ENCODE measurements at places on chromosomes 3 and 15.

- no peak for DNase-seq
Observed at GRCh38 chr3:16841904-16842271, 42.9 kb upstream of the PLCL2 start.

DNA sequence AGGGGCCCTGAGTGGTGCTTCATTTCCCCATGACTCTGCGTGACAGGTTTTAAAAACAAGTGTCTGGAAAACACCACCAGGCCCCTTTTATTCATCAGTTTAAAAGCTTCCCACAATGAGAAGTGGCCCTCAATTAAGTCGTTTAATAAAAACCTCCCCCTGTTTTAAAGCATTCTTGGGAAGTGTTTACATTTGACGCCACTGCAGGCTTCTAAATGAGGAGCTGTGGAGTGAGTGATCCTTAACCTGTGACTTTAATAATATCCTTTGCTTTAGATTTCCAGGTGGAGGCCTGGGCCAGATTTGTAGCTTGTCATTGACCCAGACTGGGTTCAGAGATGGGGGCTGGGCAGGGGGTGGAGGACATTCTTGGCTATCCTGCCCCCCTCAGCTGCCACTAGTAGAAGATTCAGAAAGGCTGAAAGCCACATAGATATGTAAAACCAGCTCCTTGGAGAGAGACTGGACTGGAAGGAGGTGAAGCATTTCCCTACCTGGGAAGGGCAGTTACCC is 11.3 kb downstream of the CGNL1 start:
- peak; percentile 60 for DNase-seq

DNA sequence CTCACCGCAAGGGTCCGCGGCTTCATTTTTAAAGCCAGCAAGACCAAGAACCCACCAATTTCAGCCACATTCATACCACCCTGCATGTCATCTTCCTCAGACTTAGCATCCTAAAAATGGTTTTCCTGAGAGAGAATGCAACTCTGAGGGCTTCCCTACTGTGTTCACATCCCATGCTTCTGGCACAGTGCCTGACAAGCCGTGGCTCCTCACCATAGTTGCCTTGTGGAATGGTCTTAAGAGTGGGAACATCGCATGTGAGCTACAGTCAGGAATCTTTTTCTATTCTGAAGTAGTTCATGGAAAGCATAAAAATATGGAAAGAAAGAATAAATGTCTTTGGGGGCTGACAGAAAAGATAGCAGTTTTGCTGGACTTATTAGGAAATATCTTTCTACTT is 120.3 kb downstream of the RAP2B start:
- DNase-seq = no peak

- DNase-seq = no peak
Observed at GRCh38 chr3:18725668-18726407, 300.7 kb upstream of the SATB1 start.

GRCh38 chr3:187648177-187648576 is 22.0 kb downstream of the SST start:
- DNase-seq = no peak

GRCh38 chr3:155548195-155548594 is 196.7 kb downstream of the PLCH1 start:
- DNase-seq = no peak

DNA sequence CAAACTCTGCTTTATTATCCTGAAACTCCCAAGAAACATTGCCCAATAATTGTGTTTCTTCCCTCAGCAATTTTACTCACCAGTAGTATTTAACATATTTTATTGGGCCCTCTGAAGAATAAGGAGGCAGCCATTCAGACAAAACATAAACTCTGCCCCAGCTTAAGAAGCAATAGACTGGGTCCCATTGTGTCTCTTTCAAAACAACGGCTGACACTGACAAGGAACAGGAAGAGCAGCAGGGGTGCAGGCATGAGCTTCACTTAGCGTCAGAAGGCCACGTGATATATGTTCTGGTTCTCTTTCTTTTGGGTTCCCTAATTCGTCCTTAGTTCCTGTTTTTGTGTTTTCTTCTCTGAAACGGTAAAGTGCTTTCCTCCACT is 242.3 kb downstream of the FHIT start:
- peak; percentile 7 for DNase-seq

DNA sequence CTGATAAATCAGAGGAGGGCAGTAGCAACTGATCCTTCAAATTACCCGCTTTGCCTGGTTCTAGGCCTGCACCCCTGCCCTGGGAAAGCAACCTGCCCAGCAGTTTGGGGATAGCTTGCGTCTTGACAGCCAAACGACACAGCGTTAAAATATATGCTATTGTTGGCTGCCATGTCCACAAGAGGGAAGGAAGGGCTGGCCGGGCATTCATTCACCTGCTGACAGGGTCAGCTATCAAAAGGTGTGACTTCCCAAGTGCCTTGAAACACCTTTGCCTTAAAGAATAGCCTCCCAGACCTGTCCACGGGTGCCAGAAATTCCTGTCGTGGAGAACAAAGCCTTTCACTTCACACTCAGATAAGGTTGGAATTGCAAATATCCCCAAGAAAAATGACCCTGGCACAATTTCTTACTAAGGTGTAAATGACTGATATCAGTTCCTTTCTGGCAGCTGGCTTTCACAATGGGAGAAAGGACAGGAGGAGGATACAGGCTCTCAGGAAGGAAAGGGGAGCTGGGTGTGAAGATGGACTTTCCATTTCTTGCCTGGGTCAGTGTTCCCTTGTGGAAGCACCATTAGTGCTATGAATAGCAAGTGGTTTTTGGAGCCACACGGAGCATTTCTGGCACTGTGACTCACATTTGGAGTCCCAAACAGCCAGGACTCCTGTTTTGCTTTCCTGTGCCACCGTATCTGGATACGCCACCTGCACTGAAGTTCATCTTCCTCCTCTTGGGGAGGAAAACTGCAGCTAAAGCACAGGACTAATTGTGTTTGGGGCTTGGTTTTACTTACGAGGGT is 19.2 kb downstream of the ALDH1A3 start:
- no peak for DNase-seq

DNA sequence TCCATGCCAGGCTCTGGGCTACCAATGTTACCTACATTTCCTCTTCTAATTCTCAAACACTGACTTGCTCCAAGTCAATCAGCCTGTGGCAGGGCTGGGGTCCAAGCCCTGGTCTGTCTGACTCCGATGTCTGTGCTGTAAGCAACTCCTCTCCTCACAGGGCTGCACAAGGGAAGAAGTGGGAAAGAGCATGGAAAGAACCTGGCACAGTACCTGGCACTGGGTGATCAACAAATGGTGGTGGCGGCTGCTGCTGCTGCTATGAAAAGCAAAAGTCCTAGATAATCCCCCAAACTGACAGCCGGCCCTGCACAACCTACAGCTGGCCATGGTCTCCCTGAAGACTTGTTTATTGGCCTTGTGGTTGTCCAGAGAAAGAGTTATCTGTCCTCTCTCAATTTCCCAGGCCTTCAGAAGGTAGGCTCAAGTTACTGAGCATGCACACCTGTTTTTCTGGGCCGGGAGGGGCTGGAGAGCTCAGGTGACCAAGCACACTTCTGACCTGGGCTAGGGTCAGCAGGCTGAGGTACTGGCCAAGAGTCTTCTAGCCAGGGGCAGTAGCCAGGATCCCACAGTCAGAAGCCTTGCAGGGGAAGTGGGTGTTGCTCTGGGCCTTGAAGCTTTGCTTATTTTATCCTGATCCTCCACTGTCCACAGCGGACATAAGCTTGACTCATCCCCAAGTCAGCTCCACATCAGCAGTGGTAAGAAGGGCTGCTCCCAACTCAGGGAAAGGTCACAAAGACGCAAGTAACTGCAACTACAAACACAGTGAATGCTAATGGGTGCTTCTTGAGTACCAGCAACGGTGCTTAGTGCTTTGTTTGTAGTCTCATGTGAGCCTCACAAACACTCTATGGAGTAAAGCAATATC is 35.3 kb upstream of the KY start:
- no peak for DNase-seq

- DNase-seq = peak; percentile 30
Observed at GRCh38 chr3:30607032-30607833, 832 bp downstream of the TGFBR2 start.

GRCh38 chr3:42692667-42693529 is 7.6 kb downstream of the KLHL40 start:
- DNase-seq = no peak

DNA sequence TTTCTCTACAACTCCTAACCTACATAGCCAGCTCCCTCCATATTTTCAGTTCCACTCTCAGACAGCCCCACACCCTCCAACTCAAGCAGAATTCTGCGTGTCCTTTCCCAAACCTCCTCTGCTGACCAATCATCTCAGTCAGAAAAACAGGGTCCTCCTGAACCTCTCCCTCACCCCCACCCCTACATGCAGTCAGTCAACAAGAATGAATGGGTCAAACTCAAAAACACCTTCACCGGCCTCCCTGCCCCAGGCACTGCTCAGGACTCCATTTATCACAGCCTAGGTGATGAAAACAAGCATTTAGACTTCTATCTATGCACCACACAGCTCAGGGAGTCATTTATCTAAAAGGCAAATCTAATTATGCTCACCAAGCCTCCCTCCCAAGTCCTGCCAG is 32.4 kb downstream of the MYL3 start:
- no peak for DNase-seq

DNA sequence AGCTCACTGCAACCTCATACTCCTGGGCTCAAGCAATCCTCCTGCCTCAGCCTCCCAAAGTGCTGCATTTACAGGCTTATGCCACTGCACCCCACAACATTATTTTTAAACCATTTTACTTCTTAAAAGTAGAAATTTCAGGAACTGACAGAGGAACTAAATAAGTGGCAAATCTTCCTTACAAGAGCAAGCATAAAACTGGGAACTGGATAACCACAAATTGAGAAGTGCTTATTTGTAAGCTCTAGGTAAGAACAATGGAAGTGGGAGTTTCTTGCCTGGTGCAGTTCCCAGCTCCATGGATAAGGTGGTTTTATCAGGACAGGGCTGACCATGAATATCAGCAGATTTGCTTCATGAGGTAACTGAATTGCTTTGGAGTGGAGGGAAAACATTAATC is 655.2 kb downstream of the DIPK2A start:
- no peak for DNase-seq

DNA sequence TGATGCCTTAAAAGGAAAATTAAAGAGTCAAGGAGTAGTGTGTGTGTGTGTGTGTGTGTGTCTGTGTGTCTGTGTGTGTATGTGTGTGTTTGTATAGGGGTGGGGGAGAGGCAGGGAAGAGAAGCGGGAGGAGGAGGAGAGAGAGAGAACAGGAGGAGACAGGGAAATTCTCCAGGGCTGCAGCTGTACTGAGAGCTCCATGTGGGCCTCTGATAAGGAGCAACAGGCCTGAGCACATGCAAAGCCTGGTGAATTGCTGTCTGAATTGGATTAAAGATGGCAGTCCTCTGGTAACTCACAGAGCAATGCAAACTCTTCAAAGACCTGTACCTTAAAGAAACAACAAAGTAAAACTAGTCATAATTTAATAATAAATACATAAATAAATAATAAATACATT is 70.6 kb downstream of the SEMA6D start:
- DNase-seq = no peak

- no peak for DNase-seq
Observed at GRCh38 chr15:86317384-86317740, 237.7 kb downstream of the AGBL1 start.

DNA sequence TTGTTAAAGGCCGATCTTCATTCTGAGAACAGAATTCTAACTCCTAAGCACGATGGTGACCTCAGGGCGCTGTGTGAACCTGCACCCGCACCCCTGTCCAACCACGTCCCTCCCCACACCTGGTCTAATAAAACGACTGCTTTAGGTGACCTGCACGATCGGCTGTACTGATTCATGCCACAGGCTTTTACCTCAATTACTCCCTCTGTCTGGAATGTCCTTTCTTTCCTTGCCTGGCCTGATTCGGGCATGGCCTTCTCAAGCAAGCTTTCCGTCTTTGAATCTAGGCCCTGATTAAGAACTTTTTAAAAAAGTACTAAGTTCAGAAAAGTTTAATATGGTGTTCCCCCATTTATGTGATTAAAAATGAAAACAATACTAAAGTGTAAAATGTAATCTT is 842 bp upstream of the U2SURP start:
- peak; percentile 52 for DNase-seq

DNA sequence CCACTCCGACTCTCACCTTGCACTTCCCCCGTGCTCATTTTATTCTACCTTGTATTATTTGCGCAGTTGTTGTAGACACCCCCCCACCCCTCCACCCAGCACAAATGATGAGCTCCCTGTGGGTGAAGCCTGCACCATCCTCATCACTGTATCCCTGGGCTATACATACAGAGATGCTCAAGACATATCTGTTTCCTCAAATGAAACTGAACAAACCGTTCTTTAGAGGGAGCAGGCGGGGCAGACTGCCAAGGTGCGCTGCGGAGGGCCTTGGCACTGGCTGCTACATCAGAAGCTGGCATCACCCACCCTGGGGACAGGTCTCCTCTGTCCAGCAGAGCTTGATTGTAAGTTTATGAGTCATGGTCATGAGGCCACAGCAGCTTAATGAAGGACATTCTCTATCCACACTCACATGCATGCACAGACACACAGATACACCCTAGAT is 29.0 kb downstream of the ADCY5 start:
- no peak for DNase-seq

DNA sequence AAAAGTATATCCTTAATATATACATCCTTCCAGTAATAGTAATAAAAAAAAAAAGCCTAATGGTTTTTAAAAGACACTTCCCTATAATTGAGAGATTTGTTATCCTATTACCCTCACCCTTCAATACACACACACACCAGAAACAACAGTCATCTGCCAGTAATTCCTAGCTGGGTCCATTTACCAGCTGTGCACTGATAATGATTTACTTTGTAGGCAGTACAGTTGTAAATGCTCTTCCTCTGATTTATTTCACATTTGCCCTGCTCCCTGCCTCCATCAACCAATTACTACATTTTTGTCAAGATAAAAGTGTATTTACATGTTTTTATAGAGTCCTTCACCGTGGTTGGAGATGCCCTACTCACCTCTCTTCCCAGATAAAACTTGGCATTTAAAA is 12.4 kb downstream of the TPM1 start:
- DNase-seq = peak; percentile 37

- DNase-seq = no peak
Observed at GRCh38 chr15:88196961-88197360, 59.6 kb downstream of the NTRK3 start.

Measured in NCI-H146 (cell line).